ENCODE measurements at places on chromosomes 5 and 9. TPM values are rescaled to one million over a fixed set of nuclear protein-coding genes. Genes with fewer than 3 reads are reported as not detected.

The GABRA1 gene
- not detected for total RNA-seq

The F2RL2 gene
- total RNA-seq, result 0.11 TPM

The ZNF883 gene
- not detected for total RNA-seq

The CDH6 gene
- not detected for total RNA-seq

The SPINK7 gene
- not detected for total RNA-seq

The SCGB3A2 gene
- not detected for total RNA-seq

The DMRTA1 gene
- total RNA-seq, result 0.26 TPM

The TMOD1 gene
- 0.87 TPM for total RNA-seq

The HRCT1 gene
- 0.98 TPM for total RNA-seq

The TRIM14 gene
- total RNA-seq, result 0.95 TPM

The PRSS3 gene
- total RNA-seq, result 1.1 TPM

The STPG3 gene
- total RNA-seq, result not detected

The TLX3 gene
- not detected for total RNA-seq

The CDKN2B-AS1 gene
- total RNA-seq, result 2.2 TPM

The SLC2A8 gene
- total RNA-seq, result 5.7 TPM

The PGM5 gene
- 87.0 TPM for total RNA-seq

The SPACA9 gene
- 0.87 TPM for total RNA-seq

The CARD9 gene
- 0.09 TPM for total RNA-seq

The PCDHGB5 gene
- total RNA-seq, result 11.8 TPM

The AIF1L gene
- total RNA-seq, result 0.77 TPM

The CNTNAP3 gene
- 86.4 TPM for total RNA-seq

The MRPL50 gene
- total RNA-seq, result 19.3 TPM

The PCDHAC1 gene
- total RNA-seq, result 0.11 TPM

The RASGRF2 gene
- 41.7 TPM for total RNA-seq

The PAM gene
- 260 TPM for total RNA-seq

The C5orf58 gene
- total RNA-seq, result not detected

Data from dermis lymphatic vessel endothelial cell (primary cell).